ENCODE measurements at places on chromosomes 3 and 15. TPM values are rescaled to one million over a fixed set of nuclear protein-coding genes. Genes with fewer than 3 reads are reported as not detected.

CPN2 gene
- total RNA-seq = 0.10 TPM

C3orf70 gene
- total RNA-seq = 8.2 TPM

DNA sequence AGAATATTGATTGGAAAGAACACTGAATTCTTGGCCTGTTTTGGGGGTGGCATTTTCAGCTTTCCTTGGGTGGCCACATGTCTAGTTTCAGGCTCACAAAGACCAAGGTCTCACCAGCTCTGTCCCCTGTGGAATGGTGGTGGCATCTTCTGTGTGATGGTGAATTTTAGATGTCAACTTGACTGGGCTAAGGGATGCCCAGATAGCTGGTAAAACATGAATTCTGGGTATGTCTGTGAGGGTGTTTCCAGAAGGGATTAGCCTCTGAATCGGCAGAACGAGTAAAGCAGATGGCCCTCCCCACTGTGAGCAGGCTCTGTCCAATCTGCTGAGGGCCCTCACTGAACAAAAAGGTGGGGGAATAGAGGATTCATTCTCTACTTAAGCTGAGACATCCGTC lies 34.4 kb upstream of the MYZAP start:
- no peak for DNase-seq

CFAP91 gene
- not detected for total RNA-seq

CDHR4 gene
- not detected for total RNA-seq

PRTG gene
- 13.3 TPM for total RNA-seq

- DNase-seq = no peak
These were observed 92.2 kb downstream of the CGNL1 start for GRCh38 chr15:57468486-57468885.

PTPN9 gene
- total RNA-seq = 27.8 TPM

C2CD4A gene
- total RNA-seq = not detected

GRCh38 chr3:23308986-23309625 lies 106.0 kb downstream of the UBE2E2 start:
- no peak for DNase-seq
